ENCODE measurements at places on chromosomes 12 and 14. TPM values are rescaled to one million over a fixed set of nuclear protein-coding genes. Genes with fewer than 3 reads are reported as not detected.

- peak; percentile 77 for DNase-seq
Measured at GRCh38 chr12:52175371-52176350, 16.2 kb downstream of the KRT80 start.

DNA sequence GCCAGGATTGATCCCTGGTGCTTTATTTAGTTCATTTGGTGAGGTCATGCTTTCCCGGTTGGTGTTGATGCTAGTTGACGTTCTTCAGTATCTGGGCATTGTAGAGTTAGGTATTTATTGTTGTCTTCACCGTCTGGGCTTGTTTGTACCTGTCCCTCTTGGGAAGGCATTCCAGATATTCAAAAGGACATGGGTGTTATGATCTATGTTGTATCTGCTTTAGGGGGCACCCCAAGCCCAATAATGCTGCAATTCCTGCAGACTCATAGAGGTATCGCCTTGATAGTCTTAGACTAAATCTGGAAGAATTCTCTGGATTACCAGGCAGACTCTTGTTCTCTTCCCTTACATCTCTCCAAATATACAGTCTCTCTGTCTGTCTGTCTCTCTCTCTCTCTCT lies 42.1 kb downstream of the AK7 start:
- DNase-seq: no peak

DNA sequence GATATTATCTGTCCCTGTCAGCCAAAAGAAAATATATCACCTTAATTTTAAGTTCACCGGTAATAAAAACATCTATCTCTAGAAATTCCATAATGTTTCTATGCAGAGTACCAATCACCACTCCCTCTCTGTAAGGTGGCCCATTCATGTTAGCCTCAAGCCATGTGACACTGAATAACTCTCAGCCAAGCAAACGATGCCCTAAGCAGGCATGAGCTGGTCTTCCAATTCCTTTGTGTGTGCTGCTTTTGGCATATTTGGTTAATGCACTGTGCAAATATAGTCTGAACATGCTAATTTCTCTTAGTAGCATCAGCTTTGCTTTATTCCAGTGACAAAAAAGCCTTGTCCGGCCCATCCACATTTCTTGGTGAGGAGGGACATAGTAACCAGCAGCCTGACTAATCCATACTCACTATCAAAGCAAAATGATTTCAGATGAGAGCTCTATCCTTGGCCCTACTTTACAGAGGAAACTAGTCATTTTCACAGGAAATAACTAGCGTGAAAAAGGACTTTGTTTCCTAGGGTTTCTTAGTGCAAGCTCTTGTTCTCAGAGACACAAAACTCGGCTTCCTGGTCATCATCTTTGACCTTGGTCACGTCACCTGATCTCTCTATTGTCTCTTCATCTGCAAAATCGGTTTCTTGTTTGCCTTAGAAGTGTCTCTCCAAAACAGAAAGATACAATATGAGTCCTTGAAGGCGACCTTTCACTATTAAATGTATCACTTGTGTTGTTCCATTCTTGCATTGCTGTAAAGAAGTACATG lies 59.2 kb upstream of the RTRAF start:
- peak; percentile 12 for DNase-seq

GRCh38 chr14:84959851-84960520 lies 570.0 kb upstream of the FLRT2 start:
- DNase-seq: no peak

GRCh38 chr14:92585981-92586937 lies 72.7 kb downstream of the RIN3 start:
- DNase-seq: no peak

GRCh38 chr14:104114421-104115130 lies 23.8 kb upstream of the KIF26A start:
- no peak for DNase-seq

DNA sequence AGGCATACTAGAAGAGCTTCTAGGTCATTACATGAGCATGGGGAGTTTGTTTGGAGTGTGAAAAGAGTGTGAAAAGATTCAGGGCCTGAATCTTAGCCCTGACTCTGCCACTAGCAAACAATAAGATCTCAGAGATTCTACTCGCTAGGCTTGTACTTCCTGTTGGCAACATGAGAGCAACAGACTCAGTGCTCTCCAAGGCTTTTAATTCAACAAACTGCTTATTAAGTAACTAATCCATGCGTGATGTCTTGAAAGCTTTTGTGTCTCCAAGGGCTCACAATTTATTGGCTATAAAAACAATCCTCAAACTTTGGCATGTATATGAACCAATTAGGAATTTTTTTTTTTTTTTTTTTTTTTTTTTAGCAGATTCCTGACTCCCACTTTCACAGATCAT lies 105.1 kb downstream of the STXBP6 start:
- no peak for DNase-seq

DNA sequence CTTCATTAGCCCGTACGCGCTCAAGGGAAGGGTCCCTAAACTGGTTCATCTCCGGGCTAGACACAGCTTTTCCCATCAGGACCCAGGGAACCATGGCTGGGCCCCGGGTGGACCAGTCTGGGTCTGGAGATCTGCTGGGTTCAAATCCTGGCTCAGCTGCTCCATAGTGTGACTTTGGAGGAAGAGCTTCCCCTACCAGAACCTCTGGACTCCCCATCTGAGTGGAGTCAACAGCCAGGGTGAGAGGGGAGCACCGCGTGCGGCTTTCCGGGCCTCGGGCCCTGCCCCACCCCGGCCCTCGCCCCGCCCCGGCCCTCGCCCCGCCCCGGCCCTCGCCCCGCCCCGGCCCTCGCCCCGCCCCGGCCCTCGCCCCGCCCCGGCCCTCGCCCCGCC lies 41.2 kb downstream of the BEGAIN start:
- DNase-seq: no peak

DNA sequence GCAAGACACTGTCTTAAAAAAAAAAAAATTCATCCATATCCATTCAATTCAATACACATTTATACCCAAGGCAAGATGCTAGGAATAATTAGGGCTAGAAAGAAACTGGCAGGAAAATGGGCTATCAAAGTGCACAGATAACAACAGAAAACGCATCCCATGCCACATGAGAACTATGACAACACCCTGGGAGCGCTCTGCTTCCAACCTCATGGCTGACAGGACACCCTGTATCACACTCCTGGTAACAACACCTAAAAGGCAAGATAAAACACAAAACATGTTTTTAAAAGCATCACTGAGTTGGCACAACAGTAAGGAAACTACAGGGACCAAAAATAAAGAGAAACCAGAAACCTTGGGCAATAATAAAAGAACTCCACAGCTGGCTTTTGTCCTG lies 54.9 kb downstream of the ZFYVE21 start:
- no peak for DNase-seq

- no peak for DNase-seq
Measured at GRCh38 chr12:28884904-28885679, 264.0 kb upstream of the FAR2 start.

GRCh38 chr12:9634969-9635754 lies 27.4 kb upstream of the KLRB1 start:
- DNase-seq: no peak

DHRS2 gene
- not detected for total RNA-seq

FAM181A gene
- not detected for total RNA-seq

DNA sequence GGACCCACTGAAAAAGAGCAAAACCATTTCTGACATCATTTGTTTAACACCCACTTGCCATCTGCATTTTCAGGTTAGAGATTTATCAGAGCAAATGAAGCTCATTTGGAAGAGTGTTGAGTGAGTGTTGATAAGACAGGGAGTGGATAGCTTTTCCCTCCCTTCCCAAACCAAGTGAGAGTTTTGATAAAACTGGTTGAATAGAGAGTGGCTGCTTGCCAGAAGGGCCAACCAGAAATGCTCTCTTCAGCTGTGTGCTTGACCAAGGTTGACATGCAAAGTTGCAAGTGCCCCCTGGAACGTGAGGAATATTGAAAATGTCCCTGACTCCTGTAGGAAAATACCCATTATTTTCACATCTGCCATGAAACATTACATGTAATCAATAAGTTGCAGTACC lies 1487.0 kb upstream of the FLRT2 start:
- no peak for DNase-seq

- DNase-seq: no peak
Measured at GRCh38 chr14:101717663-101718490, 43.6 kb upstream of the PPP2R5C start.

HEATR5A gene
- 20.8 TPM for total RNA-seq

GRCh38 chr12:38711054-38711453 lies 194.3 kb downstream of the CPNE8 start:
- no peak for DNase-seq

DNA sequence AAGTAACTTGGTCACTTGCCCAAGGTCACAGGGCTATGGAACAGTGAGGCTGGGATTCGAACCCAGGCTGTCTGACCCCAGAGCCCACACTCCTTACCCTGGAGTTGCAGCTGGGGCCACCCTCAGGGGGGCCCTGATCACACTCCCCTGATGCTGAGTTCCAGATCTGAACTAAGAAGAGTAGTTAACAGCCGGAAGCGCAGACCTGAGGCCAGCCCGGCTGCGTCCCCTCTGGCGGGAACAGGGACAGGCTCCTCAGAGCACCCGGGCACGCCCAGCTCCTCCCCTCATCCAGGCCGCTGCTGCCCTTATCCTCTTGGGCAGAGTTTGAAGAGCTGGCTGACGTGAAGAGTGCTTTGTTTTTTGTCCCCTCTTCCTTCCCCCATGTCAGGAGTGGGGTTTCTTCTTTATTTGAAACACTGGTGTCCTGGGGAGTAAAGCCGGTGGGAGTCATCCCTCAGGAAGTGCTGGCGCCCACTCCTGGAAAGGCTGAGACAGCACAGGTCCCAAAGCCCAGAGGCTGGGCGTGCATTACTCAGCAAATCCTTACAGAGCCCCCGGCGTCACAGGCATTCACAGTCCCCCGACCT lies 8.7 kb downstream of the PHB2 start:
- no peak for DNase-seq

- DNase-seq: no peak
Measured at GRCh38 chr12:48280572-48280971, 70.1 kb downstream of the ZNF641 start.

KRT73 gene
- total RNA-seq: not detected

SLC17A8 gene
- total RNA-seq: not detected

- DNase-seq: no peak
Measured at GRCh38 chr12:100801320-100801719, 6.7 kb downstream of the ANO4 start.

RFLNA gene
- total RNA-seq: 0.41 TPM

DNA sequence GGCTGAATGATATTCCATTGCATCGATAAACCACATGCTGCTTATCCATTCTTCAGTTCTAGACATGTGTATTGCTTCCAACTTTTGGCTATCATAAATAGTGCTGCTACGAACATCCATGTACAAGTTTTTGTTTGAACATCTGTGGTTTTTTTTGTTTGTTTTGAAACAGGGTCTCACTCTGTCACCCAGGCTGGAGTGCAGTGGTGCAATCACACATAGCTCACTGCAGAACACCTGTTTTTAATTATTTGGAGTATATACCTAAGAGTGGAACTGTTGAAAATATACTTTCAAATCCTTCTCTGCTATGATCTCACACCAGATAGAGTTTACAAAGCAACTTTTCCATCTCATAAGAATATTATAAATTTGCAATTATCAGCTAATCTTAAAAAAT lies 124.2 kb downstream of the TTC7B start:
- no peak for DNase-seq

KRT6B gene
- total RNA-seq: not detected

SLC25A47 gene
- total RNA-seq: 0.05 TPM

DNA sequence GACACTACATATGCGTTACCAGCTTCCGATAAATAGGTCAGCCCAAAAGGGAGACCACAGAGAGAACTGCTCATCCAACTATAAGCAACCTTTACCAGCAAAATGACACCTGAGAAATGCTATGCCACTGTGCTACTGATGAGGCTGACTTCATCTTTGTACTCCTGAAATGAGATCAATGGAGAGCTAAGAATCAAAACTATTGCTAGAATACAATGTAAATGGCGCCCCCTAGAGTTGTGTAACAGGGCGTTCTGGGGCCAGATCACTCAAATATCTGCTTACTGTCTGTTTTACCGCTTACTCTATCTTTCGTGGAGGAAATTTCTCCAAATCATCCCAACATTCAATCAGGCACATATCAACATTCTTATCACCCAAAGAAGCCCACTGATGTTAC lies 4.6 kb downstream of the ZNF384 start:
- DNase-seq: no peak

DNA sequence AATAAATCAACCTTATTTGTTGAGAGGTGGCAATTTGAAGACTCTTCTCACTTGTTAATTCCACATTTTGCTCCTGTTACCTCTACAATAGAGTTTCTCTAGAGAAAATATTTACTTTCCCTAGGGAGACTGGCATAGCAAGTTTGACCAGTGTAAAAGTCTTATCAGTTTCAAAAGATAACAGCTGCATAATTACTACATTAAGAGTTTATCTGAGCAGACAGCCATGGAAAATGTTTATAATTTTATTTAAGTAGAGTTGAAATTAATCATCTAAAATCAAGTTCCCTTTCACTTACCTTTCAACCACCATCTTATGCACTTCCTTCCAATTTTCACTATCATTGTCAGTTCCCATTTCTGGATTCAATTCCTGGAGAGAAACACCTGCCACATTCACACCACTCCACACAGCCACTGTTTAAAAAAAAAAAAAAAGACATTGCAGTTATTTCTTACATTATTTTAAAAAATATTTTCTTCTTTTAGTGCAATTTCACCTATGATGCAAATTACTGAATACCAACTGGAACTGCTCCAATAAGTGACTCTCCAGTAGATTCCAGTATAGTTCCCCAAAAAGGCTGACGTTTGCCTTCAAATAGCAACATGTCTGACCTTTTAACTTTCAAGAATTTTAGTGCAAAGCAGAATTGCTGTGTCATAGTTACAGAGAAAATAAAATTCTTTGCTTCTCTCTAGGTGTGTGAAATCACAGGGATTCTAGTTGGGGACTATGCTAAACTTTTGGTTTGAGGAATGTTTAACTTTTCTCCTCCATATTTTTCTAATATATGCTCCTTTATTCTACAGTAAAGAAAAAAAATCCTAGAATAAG lies 19.4 kb downstream of the LDHB start:
- DNase-seq: no peak

KRT82 gene
- not detected for total RNA-seq

SMIM41 gene
- not detected for total RNA-seq

DNA sequence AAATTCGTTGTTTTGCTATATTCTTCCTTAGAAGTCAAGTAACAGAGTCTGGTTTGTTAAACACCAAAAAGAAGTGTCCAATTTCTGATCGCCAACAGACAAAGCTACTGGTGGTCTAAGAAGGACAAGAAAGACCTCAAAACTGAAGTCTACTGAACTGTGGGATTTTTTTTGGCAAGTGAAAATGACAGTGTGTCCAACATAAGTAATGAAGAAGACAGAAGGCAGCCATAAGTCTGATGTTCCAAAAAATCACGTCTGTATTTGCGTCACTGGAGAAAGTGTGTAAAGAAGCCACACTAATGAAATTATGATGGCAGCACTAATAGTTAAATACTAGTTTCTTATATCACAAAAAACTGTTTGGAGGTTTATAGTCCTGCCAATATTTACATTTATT lies 32.6 kb downstream of the WASHC3 start:
- no peak for DNase-seq

OLR1 gene
- total RNA-seq: 0.64 TPM

- DNase-seq: no peak
Measured at GRCh38 chr14:97994020-97994531, 1196.9 kb downstream of the VRK1 start.

DNA sequence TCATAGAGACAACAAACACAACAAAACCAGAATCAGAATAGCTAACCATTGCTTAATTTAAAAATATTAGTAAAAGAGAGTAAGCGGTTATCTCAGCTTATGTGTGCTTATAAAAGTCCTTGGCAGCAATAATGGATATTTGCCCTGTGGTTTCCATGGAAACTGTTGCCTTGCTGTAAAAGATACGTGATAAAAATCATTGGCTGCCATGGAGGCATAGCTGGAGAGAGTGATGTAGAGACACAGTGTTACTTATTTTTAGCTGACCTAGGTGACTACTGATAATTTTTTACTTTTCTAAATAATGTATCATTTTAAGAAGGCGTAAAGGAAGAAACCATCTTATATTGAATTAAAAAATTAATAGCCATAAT lies 92.9 kb downstream of the ERC1 start:
- no peak for DNase-seq

Measured in glomerular endothelial cell (primary cell).